ENCODE measurements at places on chromosomes 13 and 19. TPM values are rescaled to one million over a fixed set of nuclear protein-coding genes. Genes with fewer than 3 reads are reported as not detected.

The PDX1 gene
- not detected for total RNA-seq

The ELANE gene
- total RNA-seq: not detected

The SIGLEC8 gene
- total RNA-seq: not detected

The IGFL1 gene
- not detected for total RNA-seq

The MYO16 gene
- under 0.01 TPM for total RNA-seq

The PLA2G4C gene
- total RNA-seq: 56.3 TPM

Data from vein endothelial cell (primary cell).